K562 (cell line): ENCODE measurements at places on chromosomes 11 and 22. TPM values are rescaled to one million over a fixed set of nuclear protein-coding genes. Genes with fewer than 3 reads are reported as not detected.

The GAL3ST3 gene
- not detected in 2 replicates for total RNA-seq

GRCh38 chr11:74932797-74933196 is 16.1 kb downstream of the XRRA1 start:
- H3K4me3 ChIP-seq = no peak overlapping the region
- no peaks in the 10 kb centered on the region for H3K4me1 ChIP-seq
- no peak overlapping the region for H3K27ac ChIP-seq
- H3K36me3 ChIP-seq = peaks cover 85% of the 10 kb centered on the region
- no peaks in the 10 kb centered on the region for H3K27me3 ChIP-seq
- DNase-seq = no peak

DNA sequence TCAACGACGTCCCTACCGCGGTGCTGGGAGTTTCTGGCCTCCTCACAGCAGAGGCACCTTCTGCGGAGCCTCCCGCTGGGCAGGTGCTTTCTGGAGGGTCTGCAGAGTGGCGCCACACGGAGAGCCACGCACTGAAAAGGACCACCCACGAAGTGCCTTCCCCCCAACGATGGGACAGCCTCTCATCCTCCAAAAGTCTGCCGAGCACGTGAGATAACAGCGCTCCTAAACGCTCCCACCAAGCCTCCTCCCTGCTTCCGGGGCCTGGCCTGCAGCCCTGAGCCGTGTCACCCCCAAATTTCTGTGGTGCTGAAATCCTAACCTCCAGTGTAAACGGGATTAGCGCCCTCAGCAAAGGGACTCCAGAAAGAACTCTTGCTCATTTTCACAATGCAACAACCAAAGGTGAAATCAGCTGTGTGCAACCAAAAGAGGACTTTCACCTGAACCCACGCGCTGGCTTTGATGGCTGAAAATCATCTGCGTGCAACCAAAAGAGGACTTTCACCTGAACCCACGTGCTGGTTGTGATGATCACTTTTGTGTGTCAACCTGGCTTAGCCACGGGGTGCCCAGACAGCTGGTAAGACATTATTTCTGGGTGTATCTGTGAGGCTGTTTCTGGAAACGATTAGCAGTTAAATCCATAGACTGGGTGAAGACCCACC is 924.6 kb downstream of the BRD1 start:
- H3K4me3 ChIP-seq = no peak overlapping the region
- DNase-seq = no peak
- no peaks in the 10 kb centered on the region for H3K27me3 ChIP-seq
- H3K36me3 ChIP-seq = no peaks in the 10 kb centered on the region

GRCh38 chr11:27468209-27468994 is 4.2 kb downstream of the LGR4 start:
- no peak for DNase-seq
- no peak overlapping the region for H3K27ac ChIP-seq
- peaks cover 19% of the 10 kb centered on the region for H3K4me1 ChIP-seq
- no peaks in the 10 kb centered on the region for H3K27me3 ChIP-seq

GRCh38 chr11:21465203-21465602 is 727.7 kb upstream of the ANO5 start:
- H3K4me3 ChIP-seq = no peak overlapping the region
- no peaks in the 10 kb centered on the region for H3K36me3 ChIP-seq
- no peaks in the 10 kb centered on the region for H3K27me3 ChIP-seq
- no peak for DNase-seq
- H3K27ac ChIP-seq = no peak overlapping the region
- H3K4me1 ChIP-seq = no peaks in the 10 kb centered on the region

- H3K36me3 ChIP-seq = no peaks in the 10 kb centered on the region
- H3K27ac ChIP-seq = no peak overlapping the region
- H3K4me1 ChIP-seq = peaks cover 16% of the 10 kb centered on the region
- no peak for DNase-seq
- H3K4me3 ChIP-seq = peak overlapping the region; percentile 15; the same call in 1 of the 2 replicates
Observed at GRCh38 chr22:17370026-17370765, 936 bp downstream of the CECR2 start.

DNA sequence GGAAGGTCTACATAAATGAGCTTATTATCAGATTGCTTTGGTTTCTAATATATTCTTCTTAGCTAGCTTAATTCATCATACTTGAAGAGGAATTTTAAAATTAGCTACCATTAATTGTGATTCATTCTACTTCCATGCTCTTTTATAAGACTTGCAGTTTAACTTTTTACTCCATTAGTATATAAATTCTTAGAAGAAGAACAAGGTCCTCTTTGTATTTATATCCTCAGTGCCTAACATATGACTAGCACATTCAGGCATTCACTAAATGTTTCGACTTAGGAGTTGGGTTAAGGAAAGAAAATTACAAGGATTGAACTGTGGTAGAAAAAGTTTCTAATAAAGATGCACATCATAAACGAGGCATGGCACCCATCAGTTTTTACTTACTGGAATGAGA is 1135.5 kb downstream of the JRKL start:
- DNase-seq = no peak
- no peaks in the 10 kb centered on the region for H3K36me3 ChIP-seq
- H3K4me3 ChIP-seq = no peak overlapping the region

- H3K4me1 ChIP-seq = no peaks in the 10 kb centered on the region
- no peak for DNase-seq
- H3K36me3 ChIP-seq = no peaks in the 10 kb centered on the region
- H3K27ac ChIP-seq = no peak overlapping the region
- H3K4me3 ChIP-seq = no peak overlapping the region
- H3K27me3 ChIP-seq = no peaks in the 10 kb centered on the region
Observed at GRCh38 chr11:86294026-86294425, 8.0 kb upstream of the HIKESHI start.

DNA sequence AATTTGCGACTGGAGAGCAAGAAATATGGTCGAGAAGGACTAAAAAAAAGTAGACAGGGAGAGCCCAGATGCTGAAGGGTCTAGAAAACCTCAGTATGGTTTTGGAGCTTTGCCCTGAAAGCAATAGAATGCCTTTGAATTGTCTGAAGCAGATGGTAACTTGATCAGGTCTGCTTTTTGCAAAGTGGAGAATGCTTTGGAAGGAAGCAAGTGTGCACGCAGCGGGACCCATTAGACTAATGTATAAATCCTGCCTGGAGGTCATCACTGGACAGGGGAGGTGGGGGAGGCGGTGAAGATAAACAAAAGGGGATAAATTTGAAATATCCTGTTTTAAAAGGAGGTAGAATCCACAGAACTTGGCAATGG is 757 bp upstream of the HINFP start:
- peaks cover 16% of the 10 kb centered on the region for H3K4me1 ChIP-seq
- DNase-seq = no peak
- H3K4me3 ChIP-seq = peak overlapping the region; percentile 29
- peak overlapping the region; percentile 68 for H3K27ac ChIP-seq

GRCh38 chr11:125372911-125373310 is 123.2 kb downstream of the FEZ1 start:
- H3K27ac ChIP-seq = no peak overlapping the region
- H3K4me1 ChIP-seq = no peaks in the 10 kb centered on the region
- H3K4me3 ChIP-seq = no peak overlapping the region
- no peak for DNase-seq
- H3K27me3 ChIP-seq = peaks cover 61% of the 10 kb centered on the region

- H3K27ac ChIP-seq = peak overlapping the region; percentile 88
- H3K36me3 ChIP-seq = peaks cover 57% of the 10 kb centered on the region
- H3K4me1 ChIP-seq = peaks cover 22% of the 10 kb centered on the region; the same call in 2 of the 3 replicates
- peak; percentile 34 for DNase-seq
Observed at GRCh38 chr22:36478966-36479365, 2.5 kb downstream of the TXN2 start.

The WEE1 gene
- total RNA-seq = 82.1 and 82.7 TPM in 2 replicates

- H3K27me3 ChIP-seq = peaks cover 61% of the 10 kb centered on the region
- H3K27ac ChIP-seq = no peak overlapping the region
- DNase-seq = peak; percentile 43
- H3K4me1 ChIP-seq = peaks cover 8% of the 10 kb centered on the region
- no peaks in the 10 kb centered on the region for H3K36me3 ChIP-seq
Observed at GRCh38 chr11:71251761-71252268, 562 bp downstream of the SHANK2 start.

DNA sequence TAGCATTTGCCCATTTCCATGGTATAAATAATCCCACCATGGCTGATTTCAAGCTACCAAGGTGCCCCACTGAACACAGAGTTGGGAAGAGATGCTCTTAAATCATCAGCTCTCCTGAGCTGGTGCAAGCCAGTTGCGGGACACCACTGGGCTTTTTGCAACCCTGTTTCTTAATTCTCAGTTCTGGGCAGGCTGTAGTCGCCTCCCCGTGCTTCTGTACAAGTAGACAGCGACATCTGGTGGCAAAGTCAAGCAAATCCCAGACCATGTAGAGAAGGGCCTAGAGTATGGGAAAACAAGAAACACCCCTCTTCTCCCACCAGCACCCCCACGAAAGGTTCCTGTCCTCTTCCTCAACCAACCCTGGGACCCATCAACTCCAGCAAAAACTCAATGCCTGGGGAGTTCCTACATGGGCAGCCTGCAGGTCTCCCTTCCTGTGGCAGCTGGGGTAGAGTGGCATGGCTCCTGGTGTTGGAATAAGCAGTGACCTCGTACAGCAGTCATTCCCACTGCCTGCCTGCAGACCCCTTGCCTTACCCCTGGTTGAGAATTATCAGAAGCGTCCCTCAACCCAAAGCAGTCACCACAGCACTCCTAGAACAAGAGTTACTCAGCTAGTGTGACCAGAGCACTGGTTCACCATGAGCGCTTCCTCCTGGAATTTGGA is 68.4 kb downstream of the IGLL5 start:
- H3K27ac ChIP-seq = no peak overlapping the region
- H3K4me1 ChIP-seq = no peaks in the 10 kb centered on the region

The CCDC87 gene
- 0.40 and 0.44 TPM in 2 replicates for total RNA-seq

The DEFB131B gene
- not detected in 2 replicates for total RNA-seq

GRCh38 chr11:111039982-111040381 is 205.5 kb upstream of the POU2AF2 start:
- H3K36me3 ChIP-seq = no peaks in the 10 kb centered on the region
- no peak overlapping the region for H3K27ac ChIP-seq
- no peak for DNase-seq
- no peak overlapping the region for H3K4me3 ChIP-seq
- H3K27me3 ChIP-seq = no peaks in the 10 kb centered on the region

- no peak overlapping the region for H3K27ac ChIP-seq
- H3K36me3 ChIP-seq = no peaks in the 10 kb centered on the region
- H3K27me3 ChIP-seq = peaks cover 70% of the 10 kb centered on the region
- DNase-seq = no peak
Observed at GRCh38 chr11:119612814-119613213, 116.2 kb downstream of the NECTIN1 start.

GRCh38 chr11:22479208-22479607 is 141.0 kb downstream of the SLC17A6 start:
- no peak overlapping the region for H3K4me3 ChIP-seq
- H3K27me3 ChIP-seq = no peaks in the 10 kb centered on the region
- H3K27ac ChIP-seq = no peak overlapping the region
- no peaks in the 10 kb centered on the region for H3K4me1 ChIP-seq
- H3K36me3 ChIP-seq = no peaks in the 10 kb centered on the region

DNA sequence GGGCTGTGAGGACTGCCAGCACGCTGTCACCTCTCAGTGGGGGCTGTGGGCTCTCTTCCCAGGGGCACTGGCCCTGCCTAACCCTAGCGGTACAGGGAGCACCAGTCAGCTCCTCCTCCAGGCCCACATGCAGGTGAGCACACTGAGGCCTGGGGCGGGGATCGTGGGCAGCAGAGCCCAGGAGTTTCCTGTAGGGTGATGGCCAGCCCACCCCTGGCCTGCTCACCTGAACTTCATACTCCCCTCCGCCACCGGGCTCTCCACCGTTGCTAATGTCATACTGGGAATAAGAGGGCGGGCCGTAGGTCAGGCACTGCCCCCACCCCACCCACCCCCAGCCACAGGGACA is 10.0 kb upstream of the TREH start:
- no peaks in the 10 kb centered on the region for H3K36me3 ChIP-seq
- no peak overlapping the region for H3K27ac ChIP-seq
- no peak for DNase-seq
- H3K27me3 ChIP-seq = no peaks in the 10 kb centered on the region

The MMP11 gene
- 0.58 and 1.4 TPM in 2 replicates for total RNA-seq

DNA sequence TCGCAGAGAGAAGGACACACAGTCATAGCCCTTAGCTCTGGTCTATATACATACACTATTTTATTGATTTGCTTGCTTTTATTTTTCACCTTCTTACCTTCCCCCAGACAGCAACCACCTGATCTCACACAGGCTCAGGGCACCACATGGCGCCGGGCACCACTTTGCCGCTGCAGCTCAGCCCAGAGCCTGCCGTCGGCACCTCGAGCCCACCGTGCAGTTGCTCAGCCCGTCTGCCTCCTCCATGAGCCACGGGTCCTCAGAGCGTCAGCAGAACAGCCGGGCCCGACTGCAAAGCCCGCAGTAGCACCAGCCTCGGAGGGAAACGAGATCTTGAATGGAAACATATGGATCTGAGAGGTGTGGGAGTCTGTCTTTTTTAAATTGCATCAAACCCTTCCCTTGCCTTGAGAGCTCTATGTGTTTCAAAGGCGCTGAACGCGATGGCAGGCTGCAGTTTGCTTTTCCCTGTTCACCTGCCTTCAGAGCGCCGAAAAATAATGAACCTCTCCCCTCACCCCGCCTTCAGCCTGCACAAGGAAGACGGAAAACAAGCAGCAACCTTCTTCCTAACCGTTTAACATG is 505.4 kb downstream of the MN1 start:
- no peak for DNase-seq
- peaks cover 8% of the 10 kb centered on the region for H3K4me1 ChIP-seq
- H3K4me3 ChIP-seq = no peak overlapping the region
- no peak overlapping the region for H3K27ac ChIP-seq
- H3K36me3 ChIP-seq = no peaks in the 10 kb centered on the region
- H3K27me3 ChIP-seq = peaks cover 19% of the 10 kb centered on the region

The TYR gene
- total RNA-seq = not detected in 2 replicates

The CD81 gene
- 181 and 189 TPM in 2 replicates for total RNA-seq

DNA sequence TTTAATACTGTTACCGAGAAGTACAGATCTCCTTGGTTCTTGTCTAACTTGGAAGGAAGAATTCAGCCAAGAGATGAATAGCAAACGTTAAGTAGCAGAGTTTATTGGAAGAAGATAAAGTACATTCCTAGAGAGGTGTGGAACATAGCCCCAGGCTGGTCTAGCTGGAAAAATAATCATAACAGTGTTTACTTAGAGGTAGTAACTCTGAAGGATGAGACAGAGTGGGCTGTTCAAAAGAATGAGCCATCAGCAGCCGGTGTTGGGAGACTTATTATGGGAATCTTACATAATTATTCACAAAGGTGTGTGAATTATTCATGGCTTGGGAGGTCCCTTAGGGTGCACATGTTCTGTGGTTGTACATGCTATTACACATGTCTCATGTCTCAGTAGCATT is 276.5 kb downstream of the LUZP2 start:
- DNase-seq = no peak
- no peaks in the 10 kb centered on the region for H3K36me3 ChIP-seq
- H3K27me3 ChIP-seq = no peaks in the 10 kb centered on the region
- H3K27ac ChIP-seq = no peak overlapping the region

- H3K4me3 ChIP-seq = no peak overlapping the region
- H3K4me1 ChIP-seq = no peaks in the 10 kb centered on the region
- no peaks in the 10 kb centered on the region for H3K36me3 ChIP-seq
- 0 out of 2 replicates have a peak, but pooled peaks cover 4% of the 10 kb centered on the region for H3K27me3 ChIP-seq
- no peak overlapping the region for H3K27ac ChIP-seq
- no peak for DNase-seq
Observed at GRCh38 chr11:35260342-35260985, 121.5 kb downstream of the CD44 start.

- no peaks in the 10 kb centered on the region for H3K36me3 ChIP-seq
- H3K4me3 ChIP-seq = no peak overlapping the region
- no peaks in the 10 kb centered on the region for H3K27me3 ChIP-seq
- DNase-seq = no peak
- no peaks in the 10 kb centered on the region for H3K4me1 ChIP-seq
- no peak overlapping the region for H3K27ac ChIP-seq
Observed at GRCh38 chr11:2012440-2012839, 14.8 kb upstream of the H19 start.
